Activated T-helper 1 cell treated with anti-CD3 and anti-CD28 coated beads, Interleukin-2, amount 50 U/mL, for 16 hours (primary cell): ENCODE measurements at places on chromosomes 12 and 14.

GRCh38 chr14:104360501-104360900, 219.1 kb upstream of the C14orf180 start:
- no peak for DNase-seq

DNA sequence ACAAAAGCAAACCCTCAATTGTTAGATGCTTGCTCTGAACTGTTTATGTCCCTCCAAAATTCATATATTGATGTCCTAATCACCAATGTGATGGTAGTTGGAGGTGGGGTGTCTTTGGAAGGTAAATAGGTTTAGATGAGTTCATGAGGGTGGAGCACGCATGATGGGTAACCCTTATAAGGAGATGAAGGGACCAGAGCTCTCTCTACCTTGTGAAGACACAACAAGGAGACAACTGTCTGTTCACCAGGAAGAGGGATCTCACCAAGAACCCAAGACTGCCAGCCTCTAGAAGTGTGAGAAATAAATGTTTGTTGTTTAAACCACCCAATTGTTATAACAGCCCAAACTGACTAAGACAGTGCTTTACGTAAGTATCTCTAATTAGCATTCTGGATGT, 27.0 kb downstream of the DHRS2 start:
- no peak for DNase-seq

- no peak for DNase-seq
These were observed 72.7 kb upstream of the FUT8 start for GRCh38 chr14:65339866-65340265.

GRCh38 chr12:88993651-88994050, 358.6 kb downstream of the DUSP6 start:
- no peak for DNase-seq

DNA sequence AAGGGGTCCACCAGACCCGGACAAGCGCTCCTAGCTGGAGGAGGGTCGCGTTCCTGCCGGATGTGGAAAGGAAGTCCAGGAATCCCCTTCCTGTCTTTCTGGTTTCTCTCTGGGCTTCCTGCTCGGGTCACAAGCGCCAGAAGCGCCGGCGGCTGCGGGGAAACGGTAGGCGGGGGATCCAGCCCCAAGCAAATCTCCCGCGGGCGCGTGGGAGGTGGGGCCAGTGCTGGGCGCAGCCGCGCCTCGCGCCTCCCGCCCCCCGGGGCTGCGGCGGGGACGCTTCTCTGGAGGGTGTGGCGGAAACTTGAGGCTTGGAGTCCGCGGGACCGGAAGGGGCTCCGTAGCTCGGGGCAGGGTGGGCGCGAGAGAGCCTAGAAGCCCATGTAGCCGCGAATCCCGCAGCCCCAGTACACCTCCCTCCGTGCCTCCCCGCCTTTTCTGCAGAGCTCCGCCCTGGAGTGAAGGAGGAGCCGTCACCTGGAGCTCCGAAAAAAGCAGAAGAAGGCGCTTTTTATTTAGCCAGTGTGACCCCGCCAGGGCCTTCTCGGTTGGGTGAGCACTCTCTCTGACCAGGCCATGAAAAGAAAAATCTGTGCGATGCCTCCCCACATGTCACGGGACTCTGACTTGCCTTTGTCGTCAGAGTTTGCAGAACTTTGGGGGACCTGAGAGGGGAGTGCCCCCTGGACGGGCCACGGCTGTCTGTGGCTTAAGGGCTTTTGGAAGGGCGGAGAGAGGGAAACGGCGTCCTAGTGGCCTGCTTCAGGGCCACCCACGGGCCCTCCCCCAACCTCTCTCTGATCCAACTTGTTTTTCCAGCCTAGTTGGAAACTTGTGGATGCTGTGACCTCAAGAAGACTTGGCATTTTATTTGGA, 21.4 kb upstream of the CLEC2D start:
- peak; percentile 87 for DNase-seq

DNA sequence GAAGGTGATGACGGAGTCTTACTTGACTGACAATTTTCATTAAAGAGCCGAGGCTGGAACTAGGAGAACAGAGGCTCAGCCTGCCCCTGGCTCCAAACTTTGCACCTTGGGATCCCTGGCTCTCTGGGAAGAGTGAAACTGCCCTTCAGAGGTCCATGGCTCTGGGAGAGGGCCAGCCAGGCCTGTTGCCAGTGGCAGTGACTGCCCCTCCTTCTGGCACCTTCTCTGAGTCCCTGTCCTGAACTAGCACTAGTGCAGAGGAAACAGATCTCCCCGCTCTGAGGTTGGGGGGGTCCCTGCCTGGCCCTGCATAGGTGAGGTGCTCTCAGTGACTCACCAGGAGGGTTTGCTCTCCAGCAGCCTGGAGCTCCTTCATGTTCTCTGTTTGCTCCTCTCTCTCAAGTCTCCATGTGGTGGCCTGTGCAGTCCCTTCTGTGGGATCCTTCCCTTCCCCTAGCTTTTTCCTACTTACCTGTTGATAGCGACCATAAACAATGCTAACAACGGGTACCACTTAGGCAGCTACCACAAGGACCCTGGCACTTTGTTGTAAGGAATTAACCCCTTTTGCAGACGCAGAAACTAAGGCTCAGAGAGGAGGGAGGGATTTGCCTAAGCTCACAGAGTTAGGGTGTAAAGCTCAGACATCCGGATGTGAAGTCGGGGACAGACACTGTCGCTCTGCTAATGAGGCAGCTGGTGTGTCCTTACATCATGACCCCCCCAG, 22.4 kb downstream of the FAM222A start:
- DNase-seq = no peak

GRCh38 chr14:101525640-101526527, 35.4 kb upstream of the DIO3 start:
- DNase-seq = no peak

DNA sequence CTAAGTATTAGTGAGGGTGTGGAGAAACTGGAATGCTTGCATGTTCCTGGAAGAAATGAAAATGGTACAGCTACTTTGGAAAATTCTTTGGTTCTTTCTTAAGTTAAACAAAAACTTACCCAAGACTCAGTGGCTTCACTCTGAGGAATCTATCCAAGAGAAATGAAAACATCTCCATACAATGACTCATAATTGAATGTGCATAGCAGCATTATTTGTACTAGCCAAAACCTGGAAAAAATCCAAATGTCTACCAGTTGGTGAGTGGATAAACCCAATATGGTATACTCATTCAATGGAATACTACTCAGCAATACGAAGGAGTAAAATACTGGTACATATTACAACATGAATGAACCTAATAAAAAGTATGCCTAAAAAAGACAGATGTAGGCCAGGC, 18.0 kb upstream of the CRACR2A start:
- no peak for DNase-seq

- DNase-seq = no peak
These were observed 285.8 kb downstream of the ADGRD1 start for GRCh38 chr12:131239384-131240094.

DNA sequence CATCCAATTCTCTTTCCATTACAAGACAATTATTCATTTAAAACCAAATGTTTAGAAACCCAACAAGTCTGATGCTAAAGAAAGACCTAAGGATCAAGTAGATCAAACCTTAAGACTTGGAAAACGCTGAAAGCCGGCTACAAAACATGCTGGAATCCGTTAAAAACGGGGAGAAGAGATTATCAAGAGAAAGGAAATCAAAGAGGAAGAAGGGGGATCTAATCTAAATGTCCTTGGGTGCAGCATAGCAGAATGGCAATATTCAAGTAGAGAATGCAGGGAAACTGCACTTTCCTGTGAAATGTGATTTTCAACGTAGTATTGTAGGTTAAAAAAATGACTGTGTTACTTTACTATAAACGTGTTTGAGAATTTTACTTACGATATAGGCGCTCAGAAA, 1.3 kb downstream of the PPP1R13B start:
- DNase-seq = no peak

DNA sequence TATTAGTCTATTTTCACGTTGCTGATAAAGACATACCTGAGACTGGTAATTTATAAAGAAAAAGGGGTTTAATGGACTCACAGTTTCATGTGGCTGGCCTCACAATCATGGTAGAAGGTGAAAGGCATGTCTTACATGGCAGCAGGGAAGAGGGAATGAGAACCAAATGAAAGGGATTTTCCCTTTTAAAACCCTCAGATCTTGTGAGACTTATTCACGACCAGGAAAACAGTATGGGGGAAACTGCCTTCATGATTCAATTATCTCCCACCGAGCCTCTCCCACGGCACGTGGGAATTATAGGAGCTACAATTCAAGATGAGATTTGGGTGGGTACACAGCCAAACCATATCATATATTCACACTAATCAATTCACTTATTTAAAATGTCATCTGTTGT, 41.4 kb downstream of the KTN1 start:
- DNase-seq = no peak

DNA sequence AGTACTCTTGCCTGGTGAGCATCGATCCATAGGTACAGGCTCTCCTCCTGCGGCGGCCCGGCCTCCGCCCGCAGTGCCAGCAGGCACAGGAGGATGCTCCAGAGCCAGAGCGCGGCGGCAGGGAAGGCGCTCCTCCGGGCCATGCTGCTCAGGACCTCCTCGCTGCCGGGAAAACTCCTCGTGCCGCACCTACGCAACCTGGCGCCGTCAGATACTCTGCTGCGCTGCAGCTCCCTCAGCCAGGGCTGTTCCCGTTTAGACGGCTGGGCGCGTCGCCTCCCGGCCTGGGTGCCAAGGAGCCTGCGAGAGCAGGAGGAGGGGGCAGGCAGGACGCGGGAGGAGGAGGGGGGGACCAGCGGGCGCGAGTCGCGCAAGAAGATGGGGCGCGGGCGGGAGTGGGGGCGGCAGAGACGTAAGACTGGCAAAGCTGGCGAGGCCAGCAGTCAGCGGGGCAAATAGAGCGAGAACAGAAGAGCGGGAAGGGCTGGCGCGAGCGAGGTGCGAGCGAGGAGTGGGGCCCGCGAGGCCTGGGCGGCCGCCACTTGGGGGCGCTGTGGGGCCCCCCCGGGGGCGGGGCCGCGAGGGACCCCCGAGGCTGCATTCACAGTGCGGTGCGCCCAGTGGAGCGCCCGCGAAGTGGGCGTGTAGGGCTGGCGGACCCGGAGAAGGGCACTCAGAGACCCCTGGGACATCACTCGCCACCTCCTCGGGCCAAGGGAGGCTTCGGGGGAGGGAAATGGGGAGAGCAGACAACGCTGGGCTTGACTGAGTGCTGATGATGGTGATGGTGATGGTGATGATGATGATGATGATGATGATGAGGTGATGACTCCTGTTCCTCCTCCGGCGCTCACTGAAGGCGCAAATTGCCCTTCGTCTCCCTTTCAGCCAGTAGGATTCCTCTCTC, at the start of gene WIF1:
Gene WIF1, minus strand, starts transcription at position 257 of the 907 bp plus-strand sequence. Its CDS starts 114 bp downstream, at position 143.
- DNase-seq = no peak

DNA sequence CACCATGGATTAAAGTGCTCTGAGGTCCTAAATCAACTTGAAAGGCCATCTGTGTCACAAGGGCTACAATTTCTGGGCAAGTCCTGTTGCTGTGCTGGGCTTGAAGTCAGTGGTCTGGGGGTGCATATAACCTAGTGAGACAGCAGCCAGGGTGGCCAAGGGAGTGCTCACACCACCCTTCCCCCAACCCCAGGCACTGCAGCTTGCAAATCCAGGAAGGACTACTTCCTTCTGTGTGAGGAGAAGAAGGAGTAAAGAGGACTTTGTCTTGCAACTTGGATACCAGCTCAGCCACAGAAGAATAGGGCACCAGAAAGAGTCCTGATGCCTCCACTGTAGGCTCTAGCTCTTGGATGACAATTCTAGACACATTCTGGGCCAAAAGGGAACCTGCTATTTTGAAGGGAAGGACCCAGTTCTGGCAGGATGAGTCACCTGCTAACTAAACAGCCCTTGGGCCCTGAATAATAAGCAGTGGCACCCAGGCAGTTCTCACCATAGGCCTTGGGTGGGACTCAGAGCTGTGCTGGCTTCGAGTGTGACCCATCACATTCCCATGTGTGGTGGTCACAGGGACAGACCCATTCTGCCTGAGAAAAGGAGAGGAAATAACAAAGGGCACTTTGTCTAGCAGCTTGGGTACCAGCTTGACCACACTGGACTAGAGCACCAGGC, 32.6 kb upstream of the DHRS7 start:
- no peak for DNase-seq

GRCh38 chr12:69476276-69477017, 6.3 kb downstream of the FRS2 start:
- no peak for DNase-seq

DNA sequence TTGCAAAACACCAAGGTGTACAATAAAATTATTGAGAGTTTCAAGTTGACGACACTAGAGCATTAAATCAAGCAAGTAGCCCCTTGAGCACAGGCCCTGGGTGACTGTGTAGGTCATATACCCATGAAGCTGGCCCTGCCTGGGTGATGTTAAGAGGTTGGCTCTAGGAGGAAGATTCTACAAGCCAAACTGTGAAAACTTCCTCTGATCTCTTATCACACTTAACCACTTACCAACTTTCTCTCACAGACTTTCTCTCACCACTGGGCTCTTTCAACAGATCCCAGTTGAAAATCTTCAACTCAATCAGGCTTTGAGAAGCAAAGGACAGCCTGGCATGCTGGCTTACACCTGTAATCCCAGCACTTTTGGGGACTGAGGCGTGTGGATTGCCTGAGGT, 186.9 kb upstream of the BTG1 start:
- no peak for DNase-seq

DNA sequence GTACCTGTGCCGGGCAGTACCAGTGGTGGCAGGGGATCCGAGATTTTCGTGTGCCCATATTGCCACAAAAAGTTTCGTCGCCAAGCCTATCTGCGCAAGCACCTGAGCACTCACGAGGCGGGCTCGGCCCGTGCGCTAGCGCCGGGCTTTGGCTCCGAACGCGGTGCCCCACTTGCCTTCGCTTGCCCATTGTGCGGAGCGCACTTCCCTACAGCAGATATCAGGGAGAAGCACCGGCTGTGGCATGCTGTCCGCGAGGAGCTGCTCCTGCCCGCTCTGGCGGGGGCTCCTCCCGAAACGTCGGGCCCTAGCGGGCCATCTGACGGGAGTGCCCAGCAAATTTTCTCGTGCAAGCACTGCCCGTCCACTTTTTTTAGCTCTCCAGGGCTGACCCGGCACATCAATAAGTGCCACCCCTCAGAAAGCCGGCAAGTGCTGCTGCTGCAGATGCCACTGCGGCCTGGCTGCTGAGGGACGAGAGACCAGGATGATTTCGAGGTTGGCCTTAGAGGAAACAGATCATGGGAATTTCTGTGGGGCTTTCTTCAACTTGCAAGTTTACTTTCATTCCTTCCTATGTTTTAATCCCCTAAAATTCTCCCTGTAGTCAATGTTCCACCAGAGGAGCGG, 1.6 kb downstream of the INSM2 start:
- DNase-seq = no peak

DNA sequence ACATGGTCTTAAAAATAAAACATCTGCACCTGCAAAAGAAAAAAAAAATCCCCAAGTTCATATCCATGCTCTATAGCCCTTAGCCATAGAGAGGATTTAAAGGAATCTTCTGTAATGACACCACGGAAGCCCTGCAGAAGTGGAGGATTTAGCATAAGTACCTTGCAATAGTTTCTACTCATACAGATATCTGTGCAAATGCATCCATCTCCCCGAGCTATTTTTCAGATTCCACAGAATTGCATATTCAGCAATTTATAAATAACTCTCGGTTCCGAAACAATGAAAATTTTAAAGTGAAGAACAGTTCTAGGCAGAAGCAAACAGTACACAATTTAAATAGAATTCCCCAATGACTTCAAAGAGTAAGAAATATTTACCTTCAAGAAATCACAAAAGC, 424 bp downstream of the IGF1 start:
- DNase-seq = no peak
